ENCODE measurements at places on chromosomes 3 and 15.
A peak's percentile ranks its signal among the peaks of the same experiment; 100 is the strongest.

GRCh38 chr3:126100269-126100633 is 16.3 kb upstream of the SLC41A3 start:
- DNase-seq: no peak

DNA sequence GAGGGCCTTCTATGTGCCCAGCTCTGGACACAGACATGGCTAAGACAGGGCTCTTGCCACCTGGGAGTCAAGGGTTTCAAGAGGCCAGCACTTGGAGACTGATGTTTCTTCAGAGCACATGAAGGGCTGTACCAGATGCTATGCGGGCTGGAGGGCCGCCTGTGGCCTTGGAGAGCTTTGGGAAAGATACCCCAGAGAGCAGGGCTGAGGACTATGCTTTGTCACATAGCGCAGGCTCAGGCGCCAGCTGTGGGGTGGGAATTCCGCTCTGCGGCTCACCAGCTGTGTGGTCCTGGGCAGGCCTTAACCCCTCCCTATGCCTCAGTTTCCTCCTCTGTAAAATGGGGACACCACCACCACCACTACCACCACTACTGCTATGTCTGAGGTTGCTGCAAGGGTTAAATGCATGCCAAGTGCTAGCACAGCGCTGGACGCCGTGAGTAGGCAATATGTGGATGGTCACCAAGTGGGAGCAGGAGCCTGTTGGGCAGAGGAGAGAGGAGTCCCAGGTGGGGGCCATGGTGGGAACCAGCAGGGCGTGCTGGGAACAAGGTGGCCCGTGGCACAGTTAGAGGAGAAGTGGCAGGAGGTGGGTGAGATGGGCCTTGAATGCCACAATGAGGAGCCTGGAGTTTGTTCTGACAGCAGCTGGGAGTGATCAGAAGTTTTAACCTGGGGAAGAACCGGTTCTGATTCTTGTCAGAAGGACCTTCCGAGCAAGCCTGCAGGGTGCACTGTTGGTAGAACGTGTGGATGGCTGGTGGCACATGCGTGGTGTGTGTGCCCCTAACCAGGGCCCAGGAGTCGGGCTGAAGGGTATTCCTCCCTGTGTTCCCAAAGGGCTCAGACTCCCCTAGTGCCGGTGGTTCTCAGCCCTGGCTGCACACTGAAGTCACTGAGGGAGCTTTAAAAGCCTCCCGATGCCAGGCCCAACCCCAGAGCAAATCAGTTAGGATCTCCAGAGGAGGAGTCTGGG is 41.7 kb downstream of the FEM1B start:
- no peak for DNase-seq

DNA sequence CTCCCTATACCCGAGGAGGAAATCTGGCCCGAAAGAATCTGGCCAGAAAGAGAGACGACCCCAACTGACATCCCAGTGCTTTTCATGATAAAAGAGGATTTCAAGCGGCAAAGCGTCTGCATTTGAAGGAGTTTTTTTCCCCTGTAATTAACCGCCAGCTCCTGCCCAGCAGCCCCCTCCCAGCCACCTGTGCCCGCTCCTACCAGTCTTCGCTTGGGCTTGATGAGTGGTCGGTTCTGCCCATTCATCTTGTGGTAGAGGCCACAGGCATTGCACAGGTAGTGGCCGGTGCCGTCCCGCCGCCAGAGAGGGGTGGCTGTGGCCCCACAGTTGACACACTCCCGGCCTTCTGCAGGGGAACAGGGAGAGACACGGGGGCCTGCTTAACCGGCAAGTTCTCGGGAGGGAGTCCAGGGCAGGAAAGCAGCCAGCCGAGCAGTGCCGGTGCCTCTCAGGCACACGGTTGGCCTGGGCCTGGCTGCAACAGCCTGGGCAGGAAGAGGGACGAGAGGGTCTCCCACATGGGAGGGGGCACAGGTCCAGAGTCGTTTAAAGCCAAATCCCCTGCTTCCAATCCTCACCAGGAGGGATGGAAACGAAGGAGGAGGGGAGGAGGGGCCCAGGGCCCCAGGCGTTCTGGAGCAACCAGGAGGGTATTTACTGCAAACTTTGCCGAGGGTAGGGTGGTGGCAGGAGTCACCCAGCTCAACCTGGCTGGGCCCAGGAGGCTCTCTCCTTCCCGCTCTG is 9.2 kb downstream of the GATA2 start:
- no peak for DNase-seq

- peak; percentile 73 for DNase-seq
These were observed 901 bp downstream of the ALCAM start for GRCh38 chr3:105367406-105368213.

GRCh38 chr3:81778678-81779182 is 17.3 kb upstream of the GBE1 start:
- DNase-seq: no peak

DNA sequence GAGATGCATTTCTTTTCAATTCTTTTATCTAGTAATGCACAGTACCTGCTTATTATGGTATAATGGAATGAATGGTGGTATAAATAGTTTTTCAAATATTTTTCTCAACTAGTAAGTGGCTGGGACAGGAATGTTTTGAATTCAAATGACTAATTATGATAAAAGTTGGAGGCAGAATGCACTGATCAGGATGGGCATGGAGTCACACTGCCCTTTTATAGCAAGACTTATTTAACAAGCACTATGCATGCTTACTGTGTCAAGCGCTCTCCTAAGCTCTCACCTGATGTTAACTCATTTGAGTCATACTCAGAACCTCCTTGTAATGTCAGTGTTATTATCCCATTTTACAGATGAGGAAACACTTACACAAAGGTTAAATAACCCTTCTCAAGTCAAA is 221.8 kb downstream of the FEZF2 start:
- DNase-seq: no peak

GRCh38 chr3:194067949-194068362 is 68.0 kb upstream of the HES1 start:
- no peak for DNase-seq

DNA sequence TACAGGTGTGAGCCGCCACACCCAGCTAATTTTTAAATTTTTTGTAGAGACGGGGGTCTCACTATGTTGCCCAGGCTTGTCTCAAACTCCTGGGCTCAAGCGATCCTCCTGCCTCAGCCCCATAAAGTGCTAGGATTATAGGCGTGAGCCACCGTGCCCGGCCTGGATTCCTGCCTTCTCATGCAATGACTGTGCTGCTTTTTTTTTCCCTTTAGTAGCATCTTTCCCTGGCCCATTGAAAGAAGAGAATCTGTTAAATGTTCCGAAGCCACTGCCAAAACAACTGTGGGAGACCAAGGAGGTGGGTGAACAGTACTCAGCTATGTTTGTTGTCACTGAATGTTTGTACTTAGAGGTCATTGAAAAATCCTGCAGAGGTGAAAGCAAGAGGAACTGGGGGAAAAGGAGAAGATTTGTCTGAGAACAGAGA is 88.0 kb downstream of the CRTC3 start:
- DNase-seq: no peak

DNA sequence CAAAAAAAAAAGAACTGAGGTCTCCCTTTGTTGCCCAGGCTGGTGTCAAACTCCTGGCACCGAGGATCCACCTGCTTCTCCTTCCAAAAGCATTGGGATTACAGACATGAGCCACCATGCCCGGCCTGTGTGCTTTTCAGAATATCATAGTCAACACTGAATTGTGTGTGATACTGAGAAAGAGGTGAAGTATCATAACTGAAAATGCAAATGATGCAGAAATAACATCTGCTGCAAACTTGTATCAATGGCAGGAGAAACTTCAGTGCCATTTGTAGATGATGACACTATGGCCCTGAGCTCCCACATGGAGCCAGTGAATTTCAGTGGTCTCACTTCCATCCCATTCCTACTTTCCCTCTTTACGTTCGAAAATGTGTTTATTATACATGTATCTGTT is 21.9 kb downstream of the IL12A start:
- DNase-seq: no peak

GRCh38 chr15:32918547-32918946 is 200.7 kb downstream of the GREM1 start:
- DNase-seq: no peak

GRCh38 chr15:87608238-87609028 is 648.1 kb downstream of the NTRK3 start:
- no peak for DNase-seq

GRCh38 chr15:53834214-53834613 is 74.8 kb upstream of the WDR72 start:
- no peak for DNase-seq

DNA sequence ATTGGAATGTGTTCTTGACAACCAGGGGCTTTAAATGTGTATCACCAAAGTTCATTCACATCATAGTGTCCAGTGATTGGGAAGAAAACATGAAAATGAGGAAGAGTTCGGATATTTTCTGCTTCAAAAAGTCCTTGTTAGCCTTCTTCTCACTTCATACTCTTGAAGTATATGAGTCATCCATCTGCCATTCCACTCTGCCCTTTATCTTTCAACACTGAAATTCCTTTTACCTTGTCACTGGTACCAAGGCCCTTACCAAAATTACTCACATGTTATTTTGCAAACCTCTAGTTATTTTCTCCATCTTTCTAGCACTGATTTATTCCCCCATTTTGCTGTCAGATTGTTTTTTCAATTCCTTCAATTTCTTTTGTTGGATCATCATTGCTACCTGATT is 32.5 kb downstream of the OR5H15 start:
- DNase-seq: no peak

DNA sequence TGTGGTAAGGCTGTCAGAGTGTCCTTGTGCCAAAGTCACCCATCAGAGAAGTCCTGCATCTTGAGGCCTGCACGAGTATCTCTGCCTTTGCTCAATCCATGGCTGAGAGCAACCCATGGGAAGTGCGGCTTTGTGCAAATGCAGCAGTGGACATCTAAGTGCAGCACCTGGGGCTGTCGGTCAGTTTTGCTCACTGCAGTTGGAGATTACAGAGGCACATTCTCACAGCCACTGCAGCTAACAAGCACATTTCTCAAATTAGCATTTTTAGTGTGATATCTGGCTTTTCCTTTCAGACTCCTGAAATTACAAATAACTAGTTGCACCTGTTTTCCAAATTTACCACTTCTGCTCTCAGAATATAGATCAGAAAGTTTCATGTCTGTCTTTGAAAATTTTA is 81.5 kb upstream of the DAZL start:
- DNase-seq: no peak

DNA sequence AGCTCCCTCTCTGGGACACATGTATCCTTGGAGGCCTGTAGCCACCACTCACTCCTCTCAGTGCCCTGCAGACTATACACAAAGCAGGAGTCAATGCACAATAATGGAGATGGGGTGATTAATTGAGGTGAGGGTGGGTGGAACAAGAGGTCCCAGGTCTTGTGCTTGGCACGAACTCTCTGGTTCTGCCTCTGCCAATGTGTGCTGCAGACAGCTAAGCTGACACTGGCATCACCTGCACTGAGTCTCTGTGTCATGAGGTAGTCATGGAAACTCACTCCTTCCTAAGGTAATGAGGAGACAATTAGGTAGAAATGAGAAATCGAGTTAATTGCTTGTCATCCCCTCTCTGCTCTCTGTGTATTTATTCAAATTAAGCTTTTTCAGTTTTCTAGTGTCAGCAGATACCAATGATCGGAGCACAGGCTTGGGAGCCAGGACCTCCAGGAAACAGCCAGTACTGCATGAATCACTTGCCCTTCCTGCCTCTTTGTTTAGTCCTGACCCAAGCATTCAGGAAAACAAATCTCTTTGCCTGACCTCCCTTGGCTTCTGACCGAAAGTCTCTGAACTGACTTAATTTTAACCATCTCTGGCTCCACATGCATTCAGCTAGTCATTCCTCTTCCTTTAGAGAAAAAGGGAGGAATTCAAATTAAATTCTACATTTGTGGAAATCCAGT is 56.7 kb downstream of the DRD3 start:
- peak; percentile 43 for DNase-seq

DNA sequence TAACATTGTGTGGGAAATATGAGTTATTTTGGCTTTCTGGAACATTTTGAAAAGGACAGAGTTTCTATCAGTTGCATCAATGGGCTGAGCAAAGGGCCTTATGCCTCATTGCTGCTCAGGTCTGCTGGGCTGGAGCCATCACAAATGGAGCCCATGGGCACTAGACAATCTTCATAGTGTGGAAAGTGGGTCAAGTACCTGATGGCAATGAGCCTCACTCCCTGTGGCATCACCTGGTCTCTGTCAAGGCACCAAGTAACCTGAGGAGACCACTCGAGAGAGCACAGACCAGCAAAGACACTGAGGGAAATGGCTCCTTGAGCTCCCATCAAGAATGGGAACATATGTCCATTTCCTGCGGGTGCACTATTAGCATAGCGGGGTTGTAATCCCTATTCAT is 96.7 kb upstream of the PPP2R3A start:
- no peak for DNase-seq

DNA sequence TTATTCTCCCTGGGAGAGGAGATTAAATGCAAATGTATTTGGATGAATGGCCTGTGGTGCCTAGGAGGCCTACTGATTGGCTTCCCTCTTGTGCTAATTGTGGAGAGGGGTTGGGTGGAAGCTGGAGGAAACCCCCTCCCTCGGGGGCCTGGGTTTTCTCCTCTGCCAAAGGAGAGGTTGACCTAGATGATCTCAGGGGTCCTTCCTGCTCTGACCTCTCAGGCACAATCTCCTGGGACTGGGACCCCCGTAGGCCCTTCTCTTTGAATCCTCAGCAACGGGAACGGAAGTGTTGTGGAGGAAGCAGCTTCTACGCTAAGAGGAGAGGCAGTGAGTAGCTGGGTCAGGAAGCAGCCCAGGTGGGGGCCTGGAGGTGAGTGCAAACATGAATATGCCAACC is 40.5 kb upstream of the MAGEF1 start:
- no peak for DNase-seq

GRCh38 chr15:64552281-64552948 is 92.0 kb downstream of the ZNF609 start:
- no peak for DNase-seq

GRCh38 chr3:186596568-186597287 is 16.1 kb upstream of the AHSG start:
- no peak for DNase-seq

DNA sequence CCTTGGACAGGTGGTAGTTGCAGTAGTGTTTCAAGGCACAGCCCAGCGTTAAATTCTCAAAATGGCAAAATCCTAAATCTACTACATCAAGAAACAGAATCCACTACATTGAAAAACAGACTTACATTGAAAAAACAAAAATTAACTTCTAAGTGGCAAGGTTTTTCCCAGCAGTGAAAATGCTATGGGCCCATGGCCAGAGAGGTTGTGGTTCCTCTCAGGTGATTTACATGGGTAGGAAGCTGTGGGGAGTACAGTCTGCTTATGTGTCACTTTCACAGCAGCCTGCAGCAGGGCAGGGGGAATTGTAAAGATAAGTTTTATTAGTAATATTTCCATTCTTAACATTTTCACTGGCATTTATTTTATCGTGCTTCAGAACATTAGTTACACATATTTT is 24.9 kb downstream of the TTC14 start:
- no peak for DNase-seq

DNA sequence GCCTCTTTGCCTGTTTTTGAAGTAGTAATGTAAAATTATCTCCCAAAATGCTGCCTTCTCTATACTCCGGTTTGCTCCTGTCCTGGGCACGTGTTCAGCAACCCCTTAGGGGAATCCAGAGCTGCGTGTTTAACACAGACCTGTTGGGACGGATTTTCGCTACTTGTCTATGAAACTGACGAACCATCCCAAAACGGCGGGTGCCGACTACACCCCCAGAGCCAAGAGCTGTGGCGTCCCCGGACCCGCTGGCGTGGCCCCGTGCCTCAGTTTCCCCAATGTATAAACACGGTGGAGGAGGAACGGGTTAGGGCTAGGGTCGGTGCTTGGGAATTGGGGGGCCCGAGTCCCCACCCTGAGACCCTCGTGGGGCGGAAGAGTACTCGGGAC is 473 bp downstream of the FHIT start:
- no peak for DNase-seq

All from SJSA1 (cell line).